ENCODE measurements at places on chromosomes 1 and 21. TPM values are rescaled to one million over a fixed set of nuclear protein-coding genes. Genes with fewer than 3 reads are reported as not detected.

DNA sequence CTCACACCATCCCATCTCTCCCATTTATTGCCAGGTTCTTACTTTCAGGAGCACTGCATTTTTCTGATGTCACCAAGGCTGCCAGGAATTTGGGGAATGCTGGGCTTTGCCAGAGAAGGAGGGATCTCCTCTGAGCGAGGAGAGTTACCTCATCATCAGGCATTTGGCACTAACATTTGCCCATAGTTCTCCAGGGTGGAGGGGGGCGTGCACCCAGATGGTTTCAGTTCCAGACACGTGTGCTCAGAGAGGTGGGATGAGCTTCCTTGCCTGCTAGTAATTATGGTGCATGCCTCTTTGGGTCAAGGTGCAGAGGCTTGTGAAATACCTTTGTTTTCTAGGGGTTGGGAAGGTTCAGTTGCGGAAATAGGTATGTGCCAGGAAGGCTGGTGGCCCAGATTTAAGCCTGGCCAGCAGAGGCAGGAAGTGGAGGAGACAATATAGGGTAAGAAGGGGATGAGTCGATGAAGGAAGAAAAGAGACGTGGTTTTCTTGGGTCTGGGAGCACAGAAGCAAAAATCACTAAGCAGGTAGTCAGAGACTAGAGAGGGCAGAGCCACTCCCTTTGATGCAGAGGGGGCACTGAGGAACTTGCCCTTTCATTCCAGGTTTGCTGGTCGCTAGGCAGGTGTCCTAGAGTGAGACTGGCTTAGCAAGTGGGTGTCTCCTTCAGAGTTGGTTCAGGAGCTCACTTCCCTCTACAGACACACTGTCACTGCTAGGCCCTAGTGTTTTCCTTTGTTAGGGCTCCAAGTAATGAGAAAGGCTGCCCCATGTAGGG lies 7.2 kb downstream of the TUFT1 start:
- DNase-seq = peak; percentile 90
- H3K36me3 ChIP-seq = no peaks in the 10 kb centered on the region
- H3K4me1 ChIP-seq = peaks cover 9% of the 10 kb centered on the region
- no peak overlapping the region for H3K4me3 ChIP-seq
- H3K27ac ChIP-seq = peak overlapping the region; percentile 52
- no peaks in the 10 kb centered on the region for H3K27me3 ChIP-seq

GRCh38 chr1:230507666-230508402 lies 81.7 kb upstream of the PGBD5 start:
- no peaks in the 10 kb centered on the region for H3K27me3 ChIP-seq
- no peaks in the 10 kb centered on the region for H3K4me1 ChIP-seq
- DNase-seq = no peak
- no peak overlapping the region for H3K4me3 ChIP-seq

DNA sequence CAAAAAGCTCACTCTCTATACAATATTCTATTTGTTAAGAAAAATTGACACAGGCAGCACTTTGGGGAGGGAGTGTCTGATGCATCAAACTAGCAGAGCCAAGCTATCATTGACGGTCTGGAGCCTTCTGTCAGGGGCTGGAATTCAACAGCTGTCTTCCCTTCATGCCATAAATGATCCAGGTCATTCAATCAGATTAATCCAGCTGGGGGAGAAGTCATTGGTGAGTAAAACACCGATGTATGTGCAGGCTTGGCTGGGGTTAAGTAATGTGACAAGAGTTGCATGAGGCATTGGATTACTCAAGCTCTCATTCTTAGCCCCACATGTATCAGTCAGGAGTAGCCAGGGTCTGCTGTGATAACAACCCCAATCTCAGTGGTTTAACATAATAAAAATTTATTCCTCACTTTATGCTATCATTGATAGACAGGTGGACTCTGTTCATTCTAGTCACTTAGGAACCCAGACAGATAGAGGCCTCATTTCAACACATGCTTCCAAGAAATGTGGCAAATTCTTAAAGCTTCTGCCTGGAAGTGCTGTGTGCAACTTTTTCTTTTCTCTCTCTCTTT lies 118.1 kb upstream of the GADD45A start:
- no peaks in the 10 kb centered on the region for H3K27me3 ChIP-seq
- no peak for DNase-seq
- H3K36me3 ChIP-seq = no peaks in the 10 kb centered on the region
- no peaks in the 10 kb centered on the region for H3K4me1 ChIP-seq
- H3K4me3 ChIP-seq = no peak overlapping the region

GRCh38 chr1:24643363-24644099 lies 429 bp downstream of the SRRM1 start:
- peaks cover 33% of the 10 kb centered on the region for H3K36me3 ChIP-seq
- H3K27ac ChIP-seq = peak overlapping the region; percentile 94
- peak overlapping the region; percentile 76 for H3K4me3 ChIP-seq
- H3K4me1 ChIP-seq = peaks cover 20% of the 10 kb centered on the region
- DNase-seq = peak; percentile 38

GRCh38 chr1:68644504-68644903 lies 147.6 kb upstream of the DEPDC1 start:
- H3K36me3 ChIP-seq = no peaks in the 10 kb centered on the region
- no peaks in the 10 kb centered on the region for H3K4me1 ChIP-seq
- H3K27me3 ChIP-seq = no peaks in the 10 kb centered on the region

GRCh38 chr1:209409780-209410179 lies 173.7 kb upstream of the CAMK1G start:
- H3K27me3 ChIP-seq = no peaks in the 10 kb centered on the region
- peaks cover 31% of the 10 kb centered on the region for H3K4me1 ChIP-seq
- DNase-seq = no peak
- H3K27ac ChIP-seq = no peak overlapping the region
- H3K36me3 ChIP-seq = no peaks in the 10 kb centered on the region

DNA sequence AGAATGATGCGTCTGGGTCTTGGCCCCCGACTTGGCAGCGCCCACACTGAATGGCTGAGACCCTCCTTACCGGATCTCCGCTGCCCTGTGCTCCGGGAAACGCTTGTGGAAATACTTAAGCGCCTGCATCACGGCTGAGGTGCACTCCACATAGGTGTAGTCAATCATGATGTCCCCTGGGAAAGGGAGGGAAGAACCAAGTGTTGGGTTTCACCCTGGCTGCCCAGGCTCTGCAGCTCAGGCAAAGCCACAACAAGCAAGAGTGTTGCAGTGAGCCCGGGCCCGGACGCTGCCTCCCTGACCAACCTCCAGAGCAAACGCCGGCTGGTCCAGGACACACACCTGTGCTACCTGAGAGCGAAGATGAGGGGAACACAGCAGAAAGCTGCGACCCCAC lies 21.5 kb upstream of the SPATC1L start:
- DNase-seq = no peak
- H3K4me1 ChIP-seq = no peaks in the 10 kb centered on the region
- H3K36me3 ChIP-seq = peaks cover 23% of the 10 kb centered on the region

GRCh38 chr1:193592317-193592716 lies 405.9 kb upstream of the B3GALT2 start:
- peak overlapping the region; percentile 31 for H3K4me3 ChIP-seq
- no peaks in the 10 kb centered on the region for H3K36me3 ChIP-seq
- no peaks in the 10 kb centered on the region for H3K27me3 ChIP-seq
- peaks cover 80% of the 10 kb centered on the region for H3K4me1 ChIP-seq
- DNase-seq = no peak

DNA sequence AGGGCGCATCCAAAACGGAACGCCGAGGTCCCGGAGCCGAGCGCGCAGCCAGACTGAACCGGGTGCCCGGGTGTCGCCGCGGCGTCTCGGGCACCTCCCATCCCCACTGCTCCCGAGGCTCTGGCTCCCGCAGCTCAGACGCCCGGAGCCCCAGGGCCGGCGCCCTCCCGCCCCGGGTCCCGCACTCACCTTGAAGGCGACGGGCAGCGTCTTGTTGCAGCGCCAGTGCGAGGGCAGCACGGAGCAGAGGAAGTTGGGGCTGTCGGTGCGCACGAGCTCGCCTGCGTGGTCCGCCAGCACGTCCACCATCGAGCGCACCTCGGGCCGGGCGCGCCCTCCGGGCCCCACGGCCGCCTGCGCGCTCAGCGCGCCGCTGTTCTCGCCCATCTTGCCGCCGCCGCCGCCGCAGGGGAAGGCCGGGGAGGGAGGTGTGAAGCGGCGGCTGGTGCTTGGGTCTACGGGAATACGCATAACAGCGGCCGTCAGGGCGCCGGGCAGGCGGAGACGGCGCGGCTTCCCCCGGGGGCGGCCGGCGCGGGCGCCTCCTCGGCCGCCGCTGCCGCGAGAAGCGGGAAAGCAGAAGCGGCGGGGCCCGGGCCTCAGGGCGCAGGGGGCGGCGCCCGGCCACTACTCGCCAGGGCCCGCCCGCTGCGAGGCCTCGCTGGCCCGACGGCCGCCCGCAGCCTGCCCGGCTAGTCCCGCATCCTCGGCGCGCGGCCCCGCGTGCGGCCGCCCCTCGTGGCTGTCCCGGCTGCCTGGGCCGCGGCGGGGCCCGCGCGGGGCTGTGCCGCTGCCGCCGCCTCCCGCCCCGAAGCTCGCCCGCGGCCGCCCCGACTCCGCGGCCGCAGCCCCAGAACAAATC lies 447 bp downstream of the RUNX3 start:
- H3K36me3 ChIP-seq = no peaks in the 10 kb centered on the region
- peaks cover 56% of the 10 kb centered on the region for H3K4me1 ChIP-seq
- peaks cover 95% of the 10 kb centered on the region for H3K27me3 ChIP-seq
- DNase-seq = peak; percentile 61
- peak overlapping the region; percentile 63 for H3K4me3 ChIP-seq
- no peak overlapping the region for H3K27ac ChIP-seq

DNA sequence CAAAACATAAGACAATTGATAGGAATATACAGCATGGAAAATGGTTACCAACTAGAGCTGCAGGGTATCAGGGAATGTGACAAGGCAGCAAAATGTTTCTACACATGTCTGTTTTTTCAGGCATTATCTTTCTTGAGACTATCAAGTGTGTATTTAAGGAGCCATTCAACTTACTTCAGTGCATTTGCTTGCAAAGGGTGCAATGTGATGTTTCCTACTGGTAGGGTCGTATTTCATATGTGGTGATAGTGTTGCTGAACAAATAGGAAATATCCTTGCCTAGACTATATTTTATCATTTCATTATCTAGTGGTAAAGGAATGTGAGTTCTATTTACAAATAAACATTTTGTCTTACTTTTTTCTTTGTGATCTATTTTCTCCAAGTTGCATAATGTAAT lies 42.4 kb downstream of the PTPRC start:
- no peaks in the 10 kb centered on the region for H3K36me3 ChIP-seq
- no peak overlapping the region for H3K4me3 ChIP-seq
- H3K4me1 ChIP-seq = peaks cover 8% of the 10 kb centered on the region
- no peak for DNase-seq
- no peaks in the 10 kb centered on the region for H3K27me3 ChIP-seq
- no peak overlapping the region for H3K27ac ChIP-seq

GRCh38 chr1:166884040-166884642 lies 8.1 kb upstream of the TADA1 start:
- H3K36me3 ChIP-seq = no peaks in the 10 kb centered on the region
- H3K4me1 ChIP-seq = peaks cover 5% of the 10 kb centered on the region
- peak overlapping the region; percentile 60 for H3K4me3 ChIP-seq
- H3K27me3 ChIP-seq = peaks cover 28% of the 10 kb centered on the region

- no peak overlapping the region for H3K4me3 ChIP-seq
- no peaks in the 10 kb centered on the region for H3K27me3 ChIP-seq
- H3K4me1 ChIP-seq = no peaks in the 10 kb centered on the region
- H3K27ac ChIP-seq = no peak overlapping the region
Measured at GRCh38 chr1:15489052-15489736, 13.3 kb downstream of the CELA2B start.

DNA sequence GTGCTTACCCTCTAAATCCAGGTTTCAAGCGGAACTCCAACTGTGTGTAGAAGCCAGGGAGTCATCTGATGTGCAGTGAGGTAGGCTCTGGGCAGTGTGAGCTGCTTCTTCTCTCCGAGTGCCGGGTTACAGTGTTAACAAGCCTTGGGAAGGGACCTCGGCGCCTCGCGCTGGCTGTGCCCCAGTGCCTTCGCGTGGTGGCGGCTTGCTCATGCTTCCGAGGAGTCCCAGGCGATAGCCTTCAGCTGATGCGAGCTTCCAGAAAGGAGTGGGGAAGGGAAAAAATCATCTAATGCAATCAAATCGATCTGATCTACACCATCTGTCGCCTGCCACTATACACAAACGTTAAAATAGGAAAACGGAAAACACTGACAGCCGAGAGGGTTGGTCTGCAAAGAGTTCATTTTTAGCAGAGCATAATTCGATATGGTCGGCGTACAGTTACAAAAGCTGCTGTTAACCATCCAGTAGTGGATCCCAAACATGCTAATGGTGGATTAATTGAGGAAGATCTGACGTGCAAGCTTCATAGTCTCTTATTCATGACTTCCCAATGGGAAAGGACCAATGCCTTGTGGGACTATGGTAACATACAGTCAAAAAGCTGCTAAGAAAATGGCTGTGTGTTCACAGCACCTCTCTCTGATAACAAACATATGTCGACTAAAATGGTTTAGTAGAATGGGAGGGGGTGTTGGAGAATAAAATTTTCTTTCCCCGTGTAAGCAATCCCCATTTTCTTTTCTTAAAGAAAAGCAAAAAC lies 128.7 kb upstream of the DPYD start:
- H3K27me3 ChIP-seq = peaks cover 95% of the 10 kb centered on the region
- no peak overlapping the region for H3K27ac ChIP-seq
- DNase-seq = peak; percentile 51
- peaks cover 30% of the 10 kb centered on the region for H3K4me1 ChIP-seq
- peak overlapping the region; percentile 55 for H3K4me3 ChIP-seq

DNA sequence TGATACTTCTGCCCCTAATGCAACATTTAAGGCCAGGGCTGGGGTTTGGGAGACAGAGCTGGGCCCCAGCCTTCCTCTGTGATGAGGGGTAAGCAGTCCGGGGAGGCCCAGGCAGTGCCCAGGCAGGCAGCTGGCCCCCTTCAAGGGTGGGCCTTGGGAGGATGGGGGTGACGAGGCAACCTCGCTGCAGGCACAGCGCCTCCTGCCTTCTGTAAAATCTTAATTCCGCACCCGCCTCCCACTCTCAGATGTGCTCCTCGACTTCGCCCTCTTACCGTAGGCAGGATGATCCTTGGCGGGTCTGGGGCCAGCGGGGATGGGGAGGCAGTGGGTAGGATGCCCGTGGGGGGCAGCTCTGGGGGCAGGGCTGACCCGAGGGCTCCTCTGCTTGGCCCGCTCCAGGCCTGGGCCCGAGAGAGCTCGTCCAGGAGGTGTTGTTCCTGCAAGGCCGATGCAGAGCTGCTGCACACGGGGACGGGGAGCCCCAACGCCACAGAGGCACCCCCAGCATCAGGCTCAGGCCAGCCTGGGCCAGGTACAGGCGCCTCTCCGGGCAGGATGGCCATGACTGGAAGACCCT lies 9.1 kb downstream of the C21orf58 start:
- H3K4me1 ChIP-seq = peaks cover 11% of the 10 kb centered on the region
- peak; percentile 55 for DNase-seq
- no peak overlapping the region for H3K27ac ChIP-seq
- peaks cover 10% of the 10 kb centered on the region for H3K36me3 ChIP-seq

DNA sequence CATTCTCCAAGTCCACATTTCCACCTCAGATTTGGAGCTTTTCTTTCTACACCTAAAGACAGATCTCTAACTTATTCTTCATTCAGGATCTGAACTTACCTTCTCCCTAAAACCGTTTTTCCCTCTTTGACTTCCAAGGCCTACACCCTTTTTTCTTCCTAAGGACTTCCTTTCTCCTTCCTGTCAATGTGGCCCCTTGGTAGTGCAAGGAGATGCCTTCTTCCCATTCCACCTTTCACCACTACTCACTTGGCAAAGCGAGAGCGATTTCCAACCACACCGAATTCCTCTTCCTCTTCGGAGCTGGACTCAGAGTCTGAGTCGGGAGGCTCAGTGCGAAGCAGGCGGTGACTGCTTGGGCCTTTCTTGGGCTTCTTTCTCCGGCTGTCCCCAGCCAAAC lies 1.3 kb downstream of the EFCAB14 start:
- peak overlapping the region; percentile 92 for H3K4me3 ChIP-seq
- H3K27ac ChIP-seq = no peak overlapping the region
- DNase-seq = peak; percentile 35
- peaks cover 19% of the 10 kb centered on the region for H3K4me1 ChIP-seq

RBM11 gene
- total RNA-seq = 8.3 TPM

COL11A1 gene
- total RNA-seq = 19.2 TPM

FABP3 gene
- 19.3 TPM for total RNA-seq

RBBP5 gene
- total RNA-seq = 26.5 TPM

LRRC7 gene
- total RNA-seq = not detected

Measured in GM23338 (cell line).